ENCODE measurements at places on chromosomes 16 and 17.

DNA sequence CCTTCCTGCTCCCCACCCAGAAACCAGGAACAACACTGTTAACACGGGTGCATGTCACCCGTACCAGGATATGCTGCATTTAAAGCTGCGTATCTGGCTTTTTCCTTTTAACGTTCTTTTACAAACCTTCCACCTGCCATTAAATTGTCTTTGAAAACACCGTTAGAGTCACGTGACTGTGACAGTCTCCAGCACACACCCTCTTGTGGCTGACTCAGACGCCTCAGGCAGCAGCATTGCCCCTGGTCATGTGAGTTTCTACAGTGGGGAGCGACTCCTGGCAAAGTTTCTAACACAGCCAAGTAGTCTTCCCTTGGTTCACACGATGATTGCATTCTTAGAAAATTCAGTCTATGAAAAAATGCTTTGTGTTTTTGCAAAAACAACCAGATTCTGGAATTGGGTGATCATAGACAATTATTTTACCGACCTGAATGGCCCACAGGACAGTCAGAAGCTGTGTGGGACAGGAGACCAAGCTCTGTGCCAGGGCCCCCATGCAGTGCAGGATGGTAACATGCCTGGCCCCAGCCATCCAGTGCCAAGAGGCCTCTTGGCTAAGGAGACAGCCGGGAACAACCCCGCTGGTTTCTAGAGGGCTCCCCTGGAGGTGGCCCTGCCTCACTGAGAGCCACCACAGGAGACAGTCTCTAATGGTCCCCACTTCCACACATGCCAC is 199.1 kb downstream of the KATNIP start:
- peak; percentile 82 for DNase-seq

DNA sequence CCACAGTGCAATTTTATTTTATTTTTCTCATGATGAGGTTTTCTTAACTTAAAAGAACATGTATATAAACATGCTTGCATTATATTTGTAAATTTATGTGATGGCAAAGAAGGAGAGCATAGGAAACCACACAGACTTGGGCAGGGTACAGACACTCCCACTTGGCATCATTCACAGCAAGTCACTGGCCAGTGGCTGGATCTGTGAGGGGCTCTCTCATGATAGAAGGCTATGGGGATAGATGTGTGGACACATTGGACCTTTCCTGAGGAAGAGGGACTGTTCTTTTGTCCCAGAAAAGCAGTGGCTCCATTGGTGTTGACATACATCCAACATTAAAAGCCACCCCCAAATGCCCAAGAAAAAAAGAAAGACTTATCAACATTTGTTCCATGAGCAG is 12.3 kb upstream of the EFCAB13 start:
- no peak for DNase-seq

DNA sequence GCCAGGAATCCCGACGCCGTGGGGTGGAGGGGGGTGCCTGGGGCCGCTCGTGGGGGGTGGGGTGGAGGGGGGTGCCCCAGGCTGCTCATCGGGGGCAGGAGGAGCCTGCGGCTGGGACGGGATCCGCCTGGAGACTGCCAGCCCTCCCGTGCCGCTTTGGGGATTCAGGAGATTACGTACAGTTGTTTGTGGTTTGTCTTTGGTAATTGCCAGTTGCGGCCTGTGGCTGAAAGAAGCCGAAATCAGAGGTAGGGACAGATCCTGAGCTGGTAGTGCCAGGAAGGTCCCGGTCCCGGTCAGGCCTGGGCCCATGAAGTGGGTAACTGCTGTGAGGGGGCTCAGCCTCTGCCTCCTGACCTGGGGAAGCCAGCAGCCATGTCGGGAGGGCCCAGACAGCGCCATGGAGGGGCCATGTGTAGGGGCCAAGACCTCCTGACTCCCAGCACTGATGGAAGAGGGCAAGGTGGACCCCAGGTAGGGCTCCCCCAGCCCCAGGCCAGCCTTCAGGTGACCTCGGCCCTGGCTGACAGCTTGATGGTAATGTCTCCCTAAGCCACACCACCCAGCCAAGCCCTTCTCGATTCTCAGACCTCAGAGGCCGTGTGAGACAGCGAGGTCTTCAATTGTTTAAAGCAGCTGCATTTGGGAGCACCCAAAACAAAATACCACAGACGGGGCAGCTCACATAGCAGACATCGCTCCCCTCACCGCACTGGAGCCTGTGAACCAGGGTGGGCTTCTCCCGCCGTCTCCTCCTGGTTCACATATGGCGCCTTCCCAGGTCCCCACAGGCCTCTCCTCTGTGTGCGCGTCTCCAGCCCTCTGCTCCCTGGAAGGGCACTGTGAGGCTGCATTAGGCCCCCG is 34.9 kb upstream of the SSTR5 start:
- DNase-seq: no peak

GRCh38 chr16:31141489-31142108 is 6.1 kb upstream of the PRSS8 start:
- no peak for DNase-seq

DNA sequence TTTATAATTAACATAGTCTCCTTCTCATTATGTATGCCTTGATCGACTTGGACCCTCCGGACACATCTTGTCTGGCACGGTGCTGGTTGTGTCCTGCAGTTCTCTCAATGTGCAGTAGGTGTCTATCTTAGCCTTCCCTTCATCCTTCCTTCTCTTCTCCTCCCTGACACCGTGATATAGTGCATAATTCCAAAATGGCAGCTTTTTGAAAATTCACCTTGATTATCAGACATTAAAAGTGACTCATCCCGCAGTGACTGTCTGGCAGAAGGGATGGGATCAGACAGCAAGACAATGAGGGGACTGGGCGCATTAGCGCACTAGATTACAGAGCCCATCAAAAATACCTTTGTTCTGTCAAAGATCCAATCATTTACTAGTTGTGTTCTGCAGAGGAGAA is 70.0 kb upstream of the PMFBP1 start:
- DNase-seq: peak; percentile 66

DNA sequence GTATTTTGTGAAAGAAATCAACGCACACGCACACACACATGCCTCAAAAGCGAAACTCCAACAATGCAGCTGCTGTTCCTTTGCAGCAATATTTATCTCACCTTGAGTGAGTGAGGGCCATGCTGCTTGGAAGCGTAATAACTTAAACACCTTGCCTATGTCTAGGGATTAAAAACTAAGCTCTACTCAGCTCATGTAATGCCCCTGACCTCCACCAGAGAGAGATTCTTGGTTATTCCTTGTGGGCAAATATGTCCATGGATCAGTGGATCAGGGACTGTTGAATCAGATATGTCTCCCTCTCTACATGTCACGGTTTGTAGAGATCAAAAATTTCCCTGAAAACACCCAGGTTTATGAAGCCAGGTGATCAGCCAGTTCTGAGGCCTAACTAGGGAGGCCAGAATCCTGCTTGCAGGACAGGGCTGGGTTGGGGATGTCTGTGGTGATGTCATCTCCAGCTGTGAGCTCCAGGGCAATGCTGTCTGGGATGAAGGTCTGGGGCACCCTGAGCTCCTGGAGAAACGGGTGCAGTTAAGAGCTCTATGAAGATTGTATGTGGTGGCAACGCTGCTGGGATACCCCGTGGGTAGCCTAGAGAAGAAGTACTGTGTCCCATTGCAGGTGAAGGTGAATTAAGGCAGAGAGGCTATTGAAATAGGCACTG is 149.4 kb downstream of the KCNJ12 start:
- DNase-seq: peak; percentile 7

DNA sequence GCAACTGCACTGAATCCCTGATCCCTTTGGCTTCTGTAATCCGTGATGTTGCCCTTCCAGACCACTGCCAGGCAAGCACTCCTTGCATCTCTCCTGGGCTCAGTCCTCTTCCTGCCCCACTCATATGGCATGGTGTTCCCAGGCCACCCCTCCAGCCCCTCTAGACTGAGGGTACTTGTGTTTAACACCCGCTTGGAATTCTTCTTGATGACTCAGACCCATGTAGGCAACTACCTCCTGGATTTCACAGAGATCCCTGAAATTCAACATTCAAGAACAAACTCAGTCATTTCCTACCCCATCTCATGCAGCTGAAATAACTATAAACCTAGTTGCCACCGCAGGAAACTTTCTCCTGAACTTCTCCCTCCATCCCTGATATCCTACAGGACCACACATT is 541.9 kb upstream of the CDH11 start:
- no peak for DNase-seq

DNA sequence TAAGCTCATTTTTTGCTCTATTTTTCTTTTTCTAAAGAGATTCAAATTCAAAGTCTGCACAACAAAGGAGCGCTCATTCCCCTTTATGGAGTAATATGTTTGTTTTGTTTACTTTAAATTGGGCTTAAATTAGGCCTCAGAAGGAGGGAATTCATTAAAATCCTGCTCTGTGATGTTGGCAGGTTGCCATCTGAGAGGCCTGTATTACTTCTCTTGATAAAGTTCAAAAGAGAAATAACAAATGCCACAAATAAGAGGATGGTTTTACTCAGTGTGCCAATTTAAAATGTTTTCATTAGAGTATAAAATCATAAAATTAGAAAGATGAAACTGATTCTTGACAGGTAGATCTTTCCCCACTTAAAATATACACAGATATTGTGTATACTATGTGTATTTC is 54.5 kb upstream of the HLF start:
- DNase-seq: no peak

- no peak for DNase-seq
Measured at GRCh38 chr16:85871756-85872155, 27.2 kb upstream of the IRF8 start.

DNA sequence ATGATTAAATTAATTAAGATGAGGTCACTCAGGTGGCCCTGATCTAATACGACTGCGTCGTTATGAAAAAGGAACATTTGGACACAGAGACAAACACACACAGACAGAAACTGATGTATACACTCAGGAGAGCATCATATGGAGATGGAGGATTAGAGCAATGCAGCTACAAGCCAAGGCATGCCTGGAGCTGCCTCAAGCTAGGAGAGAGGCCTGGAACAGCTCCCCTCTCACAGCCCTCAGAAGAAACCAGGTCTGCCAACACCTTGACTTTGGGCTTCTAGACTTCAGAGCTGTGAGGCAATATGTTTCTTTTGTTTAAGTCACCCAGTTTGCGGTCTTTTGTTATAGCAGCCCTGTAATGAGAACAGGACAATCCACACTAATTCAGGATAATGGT is 318.9 kb downstream of the HS3ST3B1 start:
- DNase-seq: no peak

GRCh38 chr17:14341866-14342265 is 41.0 kb downstream of the HS3ST3B1 start:
- DNase-seq: no peak

- DNase-seq: peak; percentile 1
Measured at GRCh38 chr16:31568577-31569359, 41.1 kb downstream of the AHSP start.

DNA sequence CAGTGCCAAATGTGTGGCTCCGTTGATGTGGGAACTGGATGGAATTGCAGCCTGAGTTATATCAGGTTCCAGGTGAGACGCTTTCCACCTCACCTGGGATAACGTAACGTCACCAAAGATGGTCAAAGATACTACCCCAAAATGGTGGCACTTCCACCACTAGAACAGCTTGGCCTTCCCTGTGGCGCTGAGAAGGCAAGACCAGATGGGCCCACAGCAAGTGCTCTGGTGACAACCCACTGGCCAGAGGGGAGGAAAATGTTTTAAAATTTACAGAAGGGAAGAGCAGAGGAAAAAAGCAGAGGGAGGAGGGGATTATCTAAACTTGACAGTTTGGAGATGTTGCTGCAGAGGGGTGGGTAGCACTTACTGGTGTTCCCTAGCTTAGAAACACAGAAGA is 7.5 kb upstream of the ITGA2B start:
- no peak for DNase-seq

DNA sequence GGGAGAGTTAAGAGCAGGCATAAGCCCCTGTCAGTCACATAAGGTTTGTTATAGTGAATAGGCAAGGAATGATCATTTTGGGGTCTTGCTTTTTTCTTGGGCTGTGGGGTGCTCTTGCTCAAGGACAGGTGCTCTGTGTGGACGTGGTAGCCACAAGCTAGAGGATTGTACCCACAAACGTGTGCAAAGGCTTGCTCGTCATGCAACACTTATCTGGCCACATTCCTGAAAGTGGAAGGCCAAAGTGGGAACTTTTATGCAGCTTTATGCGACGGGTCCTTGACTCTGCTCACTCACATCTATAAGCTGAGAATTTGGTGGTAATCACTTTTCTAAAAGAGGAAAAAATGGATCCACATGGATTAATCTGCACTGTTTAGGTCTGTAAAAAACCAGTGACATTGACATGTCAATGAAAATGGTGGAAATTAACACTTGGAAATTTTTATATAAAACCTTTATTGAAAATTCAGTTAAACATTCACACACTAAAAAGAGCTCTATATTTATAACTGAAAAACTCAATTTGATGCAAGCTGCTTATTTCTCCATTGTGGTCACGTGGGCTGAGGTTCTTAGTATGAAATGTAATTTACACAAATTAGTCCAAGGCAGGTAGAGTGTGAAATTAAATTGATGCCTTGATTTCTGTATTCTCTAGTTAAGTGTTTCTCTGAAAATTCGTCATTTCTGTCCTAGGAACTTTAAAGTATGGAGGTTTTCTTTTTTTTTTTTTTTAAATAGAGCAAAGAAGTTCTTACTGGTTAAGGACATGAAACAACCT is 162.3 kb downstream of the MSI2 start:
- DNase-seq: no peak

DNA sequence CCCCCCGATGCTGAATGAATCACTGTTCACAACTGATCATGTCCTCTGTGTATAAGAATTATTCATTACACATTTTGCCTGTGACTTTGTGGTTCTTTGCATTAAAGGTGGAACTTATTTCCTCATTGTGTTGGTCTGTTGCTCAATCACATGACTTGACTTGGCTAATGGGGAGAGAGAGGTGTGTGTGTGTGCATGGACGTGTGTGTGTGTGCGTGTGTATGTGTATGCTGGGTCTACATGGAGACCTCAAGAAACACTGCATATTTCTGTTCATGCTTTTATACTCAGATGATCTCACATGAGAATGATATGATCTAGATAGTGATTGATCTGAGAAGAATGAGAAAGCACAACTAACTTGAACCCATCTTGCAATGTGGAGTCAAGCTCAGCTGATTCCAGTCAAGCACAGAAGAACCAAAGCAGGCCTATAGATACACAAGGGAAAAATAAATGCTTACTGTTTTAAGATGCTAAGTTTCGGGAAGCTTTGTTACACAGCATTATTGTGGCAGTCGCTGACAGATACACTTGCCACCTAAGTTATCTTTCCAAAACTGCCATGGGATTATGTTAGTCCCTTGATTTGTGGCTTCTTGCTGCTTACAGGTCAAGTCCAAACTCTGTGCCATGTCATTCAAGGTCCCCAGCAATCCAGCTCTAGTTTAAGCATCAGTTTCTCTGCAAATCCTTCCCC is 167.9 kb upstream of the ZFHX3 start:
- DNase-seq: no peak

DNA sequence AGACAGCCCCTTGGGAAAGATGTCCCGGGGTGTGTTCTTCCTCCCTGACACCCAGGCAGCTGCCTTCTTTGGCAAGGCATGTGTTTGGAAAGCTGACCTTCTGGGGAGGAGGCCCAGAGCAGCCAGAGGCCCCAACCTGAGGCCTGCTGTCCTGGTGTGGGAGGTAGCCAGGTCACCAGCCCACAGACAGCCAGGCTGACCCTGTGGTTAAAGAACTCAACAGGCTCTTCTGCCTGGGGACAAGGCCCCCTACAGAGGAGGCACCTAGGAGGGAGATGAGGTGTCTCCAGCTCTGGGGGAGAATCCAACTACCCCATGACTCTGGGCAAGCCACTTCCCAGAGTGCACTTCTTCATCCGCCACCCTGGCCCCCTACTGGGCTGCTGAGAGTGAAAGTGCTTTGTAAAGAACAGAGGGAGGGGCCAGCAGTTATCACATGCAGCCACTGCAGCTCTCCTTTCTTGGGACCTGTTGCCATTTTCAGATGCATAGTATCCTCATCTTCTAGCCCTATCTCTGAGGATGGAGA is 13.1 kb upstream of the SREBF1 start:
- DNase-seq: peak; percentile 38

Measured in kidney tubule cell (primary cell).